ENCODE measurements at places on chromosomes 13 and 19.

DNA sequence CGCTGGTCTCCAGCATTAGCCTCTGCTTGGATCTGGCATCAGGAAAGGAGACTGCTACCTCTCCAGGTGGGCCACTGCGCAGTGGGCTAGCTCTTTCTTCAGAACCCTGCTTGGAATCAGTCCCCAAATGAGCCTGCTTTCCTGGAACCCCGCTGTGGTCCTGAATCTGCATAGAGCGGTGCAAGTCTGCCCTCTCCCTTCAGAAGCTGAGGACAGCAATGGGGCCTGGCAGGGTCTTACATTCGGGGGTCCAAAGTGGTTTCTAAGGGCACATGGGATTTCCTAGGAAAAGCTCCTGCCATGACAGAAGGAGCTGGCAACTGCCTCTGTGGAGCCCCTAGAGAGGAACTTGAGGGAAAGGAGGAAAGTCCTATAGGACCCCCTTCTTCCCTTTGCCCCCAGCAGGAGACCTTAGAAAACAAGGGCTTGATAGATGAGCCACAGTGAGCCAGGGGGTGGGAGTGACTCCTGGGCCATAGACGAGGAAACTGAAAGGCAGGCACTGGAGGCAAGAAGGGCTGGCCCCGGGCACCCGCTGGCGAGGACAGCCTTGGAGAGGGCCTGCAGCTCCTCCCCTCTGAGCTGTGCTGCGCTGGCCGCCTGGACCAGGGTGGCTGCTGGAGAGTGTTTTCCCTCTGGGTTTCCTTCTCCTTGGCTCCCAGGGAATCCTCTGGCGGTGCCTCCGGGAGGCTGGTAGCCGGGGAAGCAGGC is 1.4 kb upstream of the VSTM2B start:
- no peak for DNase-seq

GRCh38 chr13:51647067-51647466 is 62.8 kb downstream of the WDFY2 start:
- no peak for DNase-seq

DNA sequence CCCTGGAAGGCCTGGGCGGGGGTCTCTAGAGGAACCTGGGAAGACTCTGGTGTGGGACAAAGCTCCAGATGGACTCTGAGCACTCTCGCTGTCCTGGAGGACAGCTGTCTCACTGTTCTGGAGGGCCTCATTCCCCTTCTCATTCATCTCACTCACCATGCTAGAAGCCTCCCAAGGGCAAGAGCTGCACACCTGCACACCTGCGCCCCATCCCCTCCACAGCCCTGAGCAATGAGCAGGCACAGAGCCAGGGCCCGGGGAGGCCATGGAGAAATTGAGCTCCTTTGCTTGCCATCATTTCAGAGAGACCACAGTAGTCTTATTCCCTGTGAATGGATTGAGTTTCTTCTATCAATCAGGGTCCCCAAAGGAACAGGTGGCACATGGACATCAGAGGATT is 1168.5 kb downstream of the UQCRFS1 start:
- DNase-seq = no peak

DNA sequence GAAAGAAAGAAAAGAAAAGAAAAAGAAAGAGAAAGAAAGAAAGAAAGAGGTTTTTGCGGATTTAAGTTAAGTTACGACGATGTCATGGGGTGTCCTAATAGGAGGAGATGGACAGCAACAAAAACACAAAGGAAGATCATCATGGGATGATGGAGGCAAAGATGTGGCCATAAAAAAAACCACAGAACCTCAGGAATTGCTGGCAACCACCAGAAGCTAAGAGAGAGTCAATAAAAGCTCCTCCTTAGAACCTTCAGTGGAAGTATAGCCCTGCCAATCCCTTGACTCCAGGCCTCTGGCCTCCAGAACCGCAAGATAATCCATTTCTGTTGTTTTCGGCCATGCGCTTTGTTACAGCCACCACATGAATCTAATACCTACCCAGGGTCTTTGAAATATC is 11.5 kb downstream of the PLEKHA4 start:
- DNase-seq = no peak

DNA sequence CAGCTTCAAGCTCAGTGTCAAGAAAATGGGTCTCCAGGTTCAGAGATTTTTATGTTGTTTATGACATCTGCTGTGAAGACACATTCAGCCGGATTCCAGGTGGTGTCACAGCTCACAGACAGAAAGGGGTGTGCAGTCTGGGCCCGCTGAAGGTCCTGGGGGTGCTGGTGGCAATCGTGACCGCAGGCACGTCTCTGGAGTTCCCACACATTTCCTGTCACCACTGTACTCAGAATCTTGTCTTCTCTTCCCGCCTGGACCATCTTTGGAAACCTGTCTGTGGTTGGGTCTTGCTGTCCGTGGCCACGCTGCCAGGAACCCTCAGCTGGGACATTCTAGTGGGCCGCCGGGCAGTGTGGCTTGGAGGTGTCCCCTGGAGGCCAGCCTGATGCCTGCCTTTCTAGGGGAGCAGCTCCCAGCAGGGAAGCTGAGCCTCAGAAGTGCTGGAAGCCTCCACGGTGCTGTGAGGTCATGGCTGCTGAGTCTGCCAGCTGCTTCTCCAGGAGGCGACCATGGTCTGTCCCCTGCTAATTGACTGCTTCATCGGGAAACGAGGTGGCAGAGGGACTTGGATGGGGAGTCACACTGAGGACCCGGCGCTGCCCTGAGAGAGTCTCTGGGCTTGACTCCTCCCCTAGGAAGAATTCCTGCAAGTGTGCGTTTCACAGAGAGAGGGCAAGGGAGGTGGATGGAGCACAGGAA is 3.7 kb downstream of the TEX29 start:
- DNase-seq = no peak

DNA sequence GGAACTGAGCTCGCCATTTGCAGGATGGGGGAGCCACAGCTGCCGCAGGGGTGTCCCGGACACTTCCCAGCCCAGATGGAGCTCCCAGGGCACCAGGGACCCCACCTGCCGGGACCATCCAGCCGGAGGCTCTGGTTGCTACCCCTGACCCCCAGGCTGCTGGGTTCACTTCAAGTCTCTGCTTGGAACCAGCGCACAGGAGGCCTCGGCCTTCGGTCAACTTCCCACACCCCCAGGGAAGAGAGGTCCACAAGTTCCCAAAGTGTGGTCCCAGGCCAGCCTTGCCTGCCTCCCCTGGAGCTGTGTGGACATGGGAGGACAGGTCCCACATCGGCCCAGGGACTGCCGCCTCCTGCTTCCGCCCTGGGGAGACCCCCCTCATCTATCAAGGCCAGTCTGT is 117.0 kb downstream of the TEX29 start:
- DNase-seq = no peak

- no peak for DNase-seq
Observed at GRCh38 chr13:51707461-51707860, 96.5 kb downstream of the DHRS12 start.

DNA sequence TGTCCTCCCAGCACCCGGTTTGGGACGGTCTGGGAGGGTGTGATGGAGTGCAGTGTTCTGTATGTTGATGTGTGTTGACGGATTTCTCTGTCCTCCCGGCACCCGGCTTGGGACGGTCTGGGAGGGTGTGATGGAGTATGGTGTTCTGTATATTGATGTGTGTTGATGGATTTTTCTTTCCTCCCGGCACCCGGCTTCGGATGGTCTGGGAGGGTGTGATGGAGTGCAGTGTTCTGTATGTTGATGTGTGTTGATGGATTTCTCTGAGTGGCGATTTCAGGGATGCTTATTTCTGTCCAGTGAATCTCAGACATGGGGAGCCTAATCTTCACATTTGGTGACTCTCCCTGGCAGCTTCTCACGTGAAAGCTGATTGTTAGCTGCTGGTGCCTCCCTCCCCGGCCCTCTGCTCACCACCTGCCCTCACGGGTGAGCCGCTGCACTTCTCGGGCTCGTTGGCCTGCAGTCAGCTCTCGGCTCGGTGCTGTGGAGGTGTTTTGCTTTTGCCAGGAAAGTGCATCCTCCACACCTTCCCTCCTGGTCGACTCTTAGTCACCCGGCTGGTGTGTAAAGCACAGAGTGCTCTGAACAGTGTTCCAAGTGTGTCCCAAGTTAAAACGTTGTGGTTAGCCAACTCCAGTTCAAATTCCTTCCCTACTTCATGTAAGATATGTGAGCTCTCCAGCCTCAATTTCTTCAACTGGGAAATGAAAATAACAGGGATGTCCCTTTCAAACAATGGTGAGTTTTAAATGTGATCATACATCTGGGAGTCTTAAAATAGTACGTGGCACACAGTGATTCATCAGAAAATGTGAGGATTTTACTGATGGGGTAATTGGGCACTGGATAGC is 54.6 kb downstream of the ATP11A start:
- no peak for DNase-seq

GRCh38 chr19:5985098-5985783 is 7.3 kb upstream of the RANBP3 start:
- DNase-seq = no peak

GRCh38 chr13:67769987-67770341 is 539.8 kb upstream of the PCDH9 start:
- no peak for DNase-seq

DNA sequence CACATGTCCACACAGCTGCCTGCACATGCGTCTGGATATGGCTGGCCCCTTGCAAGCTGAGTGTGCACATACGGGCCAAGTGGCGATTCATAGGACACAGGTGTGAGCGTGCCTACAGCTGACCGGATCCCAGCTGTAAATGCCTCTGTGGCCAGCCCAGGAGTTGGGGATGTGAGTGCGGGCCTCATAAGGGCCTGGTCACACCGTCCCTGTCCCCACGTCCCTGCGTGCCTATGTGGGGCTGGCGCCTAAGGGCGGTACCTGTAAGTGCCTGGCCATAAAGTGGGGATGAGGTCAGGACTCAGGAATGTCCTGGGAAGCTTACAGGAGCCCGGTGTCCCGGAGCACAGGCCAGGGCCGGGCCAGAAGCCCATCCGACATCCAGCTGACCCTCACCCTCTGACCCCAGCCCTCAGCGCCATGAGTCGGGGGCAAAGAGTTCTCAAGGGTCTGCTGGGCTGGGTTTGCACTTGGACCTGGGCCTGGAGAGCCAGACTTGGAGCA is 1.3 kb upstream of the ARHGAP45 start:
- peak; percentile 22 for DNase-seq

All from activated naive CD4-positive, alpha-beta T cell treated with anti-CD3 and anti-CD28 coated beads, Interleukin-2, amount 10 ng/mL, durations not matched to agents 7 days and 5 days (primary cell).